ENCODE measurements at places on chromosomes 7 and 10.

DNA sequence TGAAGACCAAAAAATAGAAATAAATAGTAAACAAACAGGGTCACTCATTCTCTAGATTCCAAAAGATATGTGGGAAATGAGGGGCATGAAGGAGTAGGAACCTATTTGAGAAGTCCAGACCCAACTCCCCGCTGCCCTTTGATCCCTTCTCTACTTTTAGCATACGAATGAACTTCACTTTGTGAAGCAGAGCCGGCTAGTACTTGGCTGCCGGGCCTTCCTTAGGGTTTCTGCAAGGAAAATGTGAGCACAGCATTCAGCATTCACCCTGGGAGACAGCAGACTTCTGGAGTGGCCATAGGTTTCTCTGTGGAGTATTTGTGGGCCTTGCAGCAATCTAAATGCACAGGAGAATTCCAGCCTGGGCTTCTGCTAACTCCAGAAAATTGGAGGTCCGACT, 76.3 kb upstream of the PRKAR2B start:
- DNase-seq = no peak

DNA sequence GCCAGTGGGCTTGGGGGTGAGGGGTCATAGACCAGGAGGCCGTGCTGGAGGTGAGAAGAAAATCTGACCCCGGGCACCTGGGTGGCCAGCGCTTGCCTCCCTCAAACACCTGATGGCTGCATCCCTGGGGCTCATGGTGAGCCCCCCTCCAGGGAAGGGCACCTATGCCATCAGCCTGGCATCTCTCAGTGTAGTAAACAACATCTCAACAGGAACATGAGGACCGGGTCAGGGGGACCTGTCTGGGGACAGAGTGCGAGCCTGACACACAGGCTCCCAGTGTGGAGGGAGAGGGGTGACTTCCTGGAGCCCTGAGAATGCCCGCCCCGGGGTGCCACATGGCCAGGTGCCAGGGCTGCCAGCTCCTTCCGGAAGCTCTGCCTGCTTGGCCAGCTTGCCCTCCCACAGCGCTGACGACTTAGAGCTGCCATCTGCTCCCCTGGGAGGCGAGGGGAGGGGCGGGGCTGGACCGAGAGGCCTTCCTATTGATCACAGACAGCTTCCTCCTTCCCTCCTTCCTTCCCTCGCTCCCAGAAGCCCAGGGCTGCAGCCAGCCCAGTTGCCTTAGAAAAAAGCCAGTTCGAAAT, 12.3 kb downstream of the STX1A start:
- no peak for DNase-seq

- DNase-seq = peak; percentile 63
Measured at GRCh38 chr7:95687759-95688343, 84.5 kb upstream of the DYNC1I1 start.

DNA sequence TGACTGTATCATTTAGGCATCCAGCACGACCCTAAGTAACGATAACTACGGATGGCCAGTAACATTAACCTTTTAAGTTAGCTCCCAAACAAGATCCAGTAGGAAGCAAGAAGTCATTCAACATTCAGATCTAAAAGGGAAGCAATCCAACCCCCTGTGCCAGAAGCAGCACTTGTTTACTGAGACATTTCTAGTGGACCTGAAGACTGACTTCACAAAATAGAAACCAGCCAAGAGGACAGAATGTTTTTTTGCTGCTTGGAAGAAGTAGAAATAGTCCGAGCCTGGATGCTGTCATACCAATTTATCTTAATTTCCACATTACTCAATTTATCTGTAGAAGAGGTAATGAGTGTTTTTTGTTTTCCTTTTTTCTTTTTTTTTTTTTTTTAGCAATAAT, 88.0 kb upstream of the CTTNBP2 start:
- no peak for DNase-seq

GRCh38 chr7:148915211-148915610, 31.1 kb upstream of the EZH2 start:
- DNase-seq = no peak

- DNase-seq = no peak
Measured at GRCh38 chr10:110764378-110764777, 107.3 kb upstream of the PDCD4 start.

DNA sequence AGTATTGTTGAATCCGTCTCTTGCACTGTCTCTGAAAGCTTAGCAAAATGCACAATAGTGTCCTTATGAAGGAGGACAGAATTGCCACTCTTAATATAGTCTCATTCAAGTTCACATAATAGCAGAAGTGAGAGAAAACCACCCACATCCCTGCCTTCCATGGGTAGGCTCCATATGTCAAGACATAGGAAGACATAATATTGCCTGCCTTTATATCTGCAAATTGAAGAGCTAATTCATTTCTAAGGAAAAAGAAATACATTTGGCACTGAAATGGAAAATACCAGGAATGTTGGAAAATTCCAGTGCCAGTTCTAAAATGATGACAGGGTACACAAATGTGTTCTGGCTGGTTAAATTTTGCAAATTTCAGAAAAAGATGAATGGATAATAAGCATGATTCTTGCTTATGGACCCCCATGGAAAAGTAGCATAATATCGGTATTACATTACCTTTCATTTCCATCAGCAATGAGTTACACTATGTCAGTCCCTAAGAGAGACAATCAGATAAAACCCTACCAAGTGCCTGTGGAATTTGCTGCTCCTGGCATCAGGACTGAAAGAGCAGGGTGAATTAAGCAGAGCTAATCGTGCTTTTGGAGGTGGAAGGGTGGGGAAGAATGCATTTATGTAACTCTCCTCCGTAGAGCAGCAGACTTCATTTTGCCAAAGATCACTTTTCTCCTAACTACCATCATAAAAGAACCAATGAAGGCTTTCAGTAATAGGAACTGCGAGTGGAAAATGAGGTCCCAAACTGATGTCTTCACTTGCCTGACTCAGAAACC, 312.6 kb downstream of the FGFR2 start:
- peak; percentile 54 for DNase-seq

DNA sequence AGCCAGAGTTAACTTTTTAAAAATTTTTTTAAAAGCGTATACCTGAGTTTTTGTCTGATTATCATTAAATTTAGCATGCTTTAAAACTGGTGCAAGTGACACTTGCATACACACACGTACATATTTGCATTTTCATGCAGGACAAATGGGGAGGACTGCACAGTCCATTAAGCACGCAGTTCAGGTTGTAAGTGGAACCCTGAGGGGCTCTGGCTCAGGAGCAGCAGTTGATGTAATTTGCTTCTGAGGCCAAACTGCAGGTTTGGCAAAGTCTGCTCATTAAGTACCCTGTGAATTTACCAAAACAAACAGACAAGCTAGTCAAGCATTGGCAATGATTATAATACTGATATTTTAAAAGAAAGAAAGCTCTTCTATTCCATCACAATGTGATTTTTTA, 215.8 kb upstream of the PFKP start:
- DNase-seq = no peak

- no peak for DNase-seq
Measured at GRCh38 chr7:121329191-121330052, 622 bp downstream of the WNT16 start.

- DNase-seq = no peak
Measured at GRCh38 chr10:111785921-111786320, 397.6 kb downstream of the GPAM start.

DNA sequence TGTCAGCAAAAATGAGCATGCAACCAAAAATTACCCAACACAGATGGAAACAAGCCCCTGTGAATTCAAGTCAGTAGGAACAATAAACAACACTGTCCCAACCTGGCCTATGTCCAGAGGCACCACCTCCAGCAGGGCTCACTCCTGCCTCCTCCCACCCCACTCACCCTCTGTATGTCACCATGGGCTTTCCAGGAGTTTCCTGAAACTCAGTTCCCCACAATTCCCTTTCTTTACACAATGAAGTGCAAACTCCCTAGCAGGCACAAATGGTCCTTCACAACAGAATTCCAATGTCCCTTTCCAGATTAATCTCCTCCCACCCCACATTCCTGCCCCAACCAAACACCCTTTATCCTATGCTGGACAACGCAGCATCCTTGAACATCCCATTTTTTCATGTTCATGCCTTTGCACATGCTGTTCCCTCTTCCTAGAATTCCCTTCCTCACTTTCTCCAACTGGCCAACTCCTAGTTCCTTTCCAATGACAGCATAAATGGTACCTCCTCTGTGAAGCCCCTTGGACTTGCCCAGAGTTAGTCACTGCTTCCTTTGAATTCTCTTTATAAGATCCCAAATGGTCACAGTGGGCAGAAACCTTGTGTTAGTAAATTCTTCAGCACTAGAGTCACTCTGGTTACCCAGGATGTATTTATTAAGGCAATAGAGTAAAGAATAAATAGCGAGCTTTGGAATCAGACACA, 157.5 kb downstream of the SLIT1 start:
- no peak for DNase-seq

GRCh38 chr7:72409638-72410015, 2.5 kb downstream of the CALN1 start:
- DNase-seq = no peak

- no peak for DNase-seq
Measured at GRCh38 chr10:123945325-123945920, 53.8 kb upstream of the CPXM2 start.

DNA sequence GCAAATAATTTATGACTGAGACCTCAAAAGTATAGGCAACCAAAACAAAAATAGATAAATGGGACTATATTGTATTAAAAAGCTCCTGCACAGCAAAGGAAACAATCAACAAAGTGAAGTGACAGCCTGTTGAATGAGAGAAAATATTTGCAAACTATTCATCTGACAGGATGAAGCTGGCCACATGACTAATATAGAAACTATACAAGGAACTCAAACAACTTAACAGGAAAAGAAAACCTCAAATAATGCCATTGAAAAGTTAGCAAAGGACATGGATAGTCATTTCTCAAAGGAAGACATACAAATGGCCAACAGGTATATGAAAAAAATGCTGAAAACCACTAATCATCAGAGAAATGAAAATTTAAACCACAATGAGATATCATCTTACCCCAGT, 245.1 kb downstream of the STK31 start:
- no peak for DNase-seq

- no peak for DNase-seq
Measured at GRCh38 chr7:42561797-42562196, 324.8 kb upstream of the GLI3 start.

DNA sequence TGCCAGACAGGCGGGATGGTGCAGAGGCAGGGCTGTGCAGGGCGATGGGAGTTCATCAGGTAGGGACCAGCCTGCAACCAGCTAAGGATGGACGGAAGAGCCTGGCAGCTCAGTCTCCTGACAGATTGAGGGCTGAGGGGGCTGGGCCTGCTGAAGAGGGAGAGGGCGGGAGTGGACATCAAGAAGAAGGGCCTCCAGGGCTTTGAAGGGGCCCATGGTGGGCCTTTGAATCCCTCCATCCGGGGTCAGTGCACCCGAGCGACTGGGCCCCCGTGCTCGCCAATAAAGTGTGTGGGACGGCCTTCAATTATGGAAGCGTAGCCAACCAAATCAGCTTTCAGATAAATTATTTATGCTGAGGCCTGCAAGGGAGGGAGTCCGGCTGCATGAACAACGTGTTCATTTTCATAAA, 431.2 kb downstream of the RPS24 start:
- no peak for DNase-seq

DNA sequence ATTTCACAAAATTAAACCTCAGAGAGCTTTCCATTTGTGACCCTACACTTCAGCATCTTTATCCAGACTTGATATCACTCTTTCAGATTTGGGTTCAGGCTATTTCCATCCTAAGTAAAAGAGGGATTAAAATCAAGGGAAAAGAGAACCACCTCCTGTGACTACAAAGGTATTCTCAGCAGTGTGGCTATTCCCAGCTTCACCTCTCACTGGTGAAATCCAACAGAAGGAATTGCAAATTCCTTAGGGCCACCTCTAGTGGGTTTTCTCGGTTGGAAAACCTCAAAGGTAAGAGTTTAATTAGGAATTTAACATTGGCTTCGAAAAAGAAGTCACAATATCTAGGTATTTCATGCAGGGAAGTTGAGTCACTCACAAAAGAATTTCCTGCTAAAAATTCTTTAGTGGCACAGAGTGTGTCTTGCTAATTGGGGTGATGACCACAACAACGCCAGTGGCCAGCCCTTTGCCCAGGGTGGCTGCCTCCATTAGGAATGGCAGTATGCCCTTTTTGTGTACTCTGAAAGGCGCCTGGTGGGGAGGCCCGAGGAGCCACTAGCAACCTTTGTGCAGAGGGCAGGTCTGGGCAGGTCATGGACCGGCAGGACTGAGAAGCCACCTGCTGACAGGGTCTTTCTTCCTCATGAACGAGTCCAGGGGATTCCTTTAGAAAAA, 52.2 kb downstream of the SEM1 start:
- no peak for DNase-seq

GRCh38 chr10:125134916-125135770, 25.2 kb downstream of the CTBP2 start:
- DNase-seq = no peak

- DNase-seq = no peak
Measured at GRCh38 chr7:30310674-30311362, 26.4 kb downstream of the ZNRF2 start.

GRCh38 chr7:138388673-138389491, 71.2 kb upstream of the TRIM24 start:
- no peak for DNase-seq

DNA sequence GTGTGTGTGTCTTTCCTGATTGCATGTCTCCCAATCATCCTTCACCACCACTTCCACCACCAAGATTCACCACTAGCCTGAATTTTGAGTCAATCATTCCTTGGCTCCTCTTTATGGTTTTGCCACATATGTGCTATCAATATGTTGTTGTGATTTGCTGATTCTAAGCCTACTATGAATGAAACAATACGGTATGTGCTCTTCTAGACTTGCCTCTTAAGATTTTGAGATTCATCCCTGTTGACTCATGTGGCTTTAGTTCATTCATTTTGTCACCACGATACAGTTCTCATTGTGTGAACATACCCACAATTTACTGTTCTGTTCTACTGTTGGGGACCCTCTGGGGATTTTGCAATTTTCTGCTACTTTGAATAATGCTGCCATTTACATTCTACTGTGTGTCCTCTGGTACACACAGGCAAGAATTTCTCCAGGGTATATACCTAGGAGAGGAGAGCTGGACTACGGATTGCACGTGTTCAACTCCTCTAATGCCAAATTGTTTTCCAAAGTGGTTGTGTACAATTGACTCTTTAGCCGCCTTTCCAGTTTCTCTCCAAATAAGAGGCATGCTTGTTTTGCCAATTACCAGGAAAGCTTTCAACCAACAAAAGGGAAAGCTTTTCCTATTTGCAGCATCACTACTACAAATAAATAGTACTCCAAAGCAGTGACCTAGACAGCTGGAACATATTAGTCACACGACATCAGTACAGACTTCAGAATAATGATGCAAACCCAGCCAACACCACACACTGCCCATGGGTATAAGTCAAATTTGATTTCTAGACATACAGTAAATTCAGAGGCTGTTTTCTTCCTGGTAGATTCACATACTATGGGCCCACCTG, 30.0 kb downstream of the SGMS1 start:
- DNase-seq = no peak

- DNase-seq = peak; percentile 37
Measured at GRCh38 chr7:2237109-2237602, 4.4 kb upstream of the MAD1L1 start.

All from putamen (tissue), 1 donor.